Cerebellum (tissue), 4 donors: ENCODE measurements at places on chromosomes 7 and 10.

GRCh38 chr7:135704698-135705097 is 23.3 kb downstream of the SLC13A4 start:
- DNase-seq, result no peak

GRCh38 chr10:69559525-69559924 is 13.7 kb downstream of the NEUROG3 start:
- DNase-seq, result no peak

DNA sequence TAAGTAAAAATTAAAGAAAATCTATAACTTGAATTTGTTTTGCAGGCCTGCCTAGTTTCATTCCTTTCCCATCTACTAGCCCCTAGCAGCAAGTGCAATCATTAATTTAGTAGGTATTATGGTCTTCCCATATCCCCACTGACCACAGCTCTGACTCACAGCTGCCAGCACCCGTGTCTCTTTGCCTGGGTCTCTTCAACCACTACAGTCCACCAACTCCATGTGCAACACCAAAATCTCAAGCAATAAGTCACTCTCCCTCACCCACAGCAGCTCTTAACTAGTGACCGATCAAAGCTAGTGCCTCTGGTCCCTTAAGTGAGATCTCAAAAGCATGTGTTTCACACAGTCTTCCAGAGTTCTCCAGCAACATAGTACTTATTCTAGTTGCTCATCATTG is 26.0 kb upstream of the THSD7A start:
- no peak for DNase-seq

- DNase-seq, result no peak
Observed at GRCh38 chr7:15085366-15085765, 182.8 kb upstream of the DGKB start.

DNA sequence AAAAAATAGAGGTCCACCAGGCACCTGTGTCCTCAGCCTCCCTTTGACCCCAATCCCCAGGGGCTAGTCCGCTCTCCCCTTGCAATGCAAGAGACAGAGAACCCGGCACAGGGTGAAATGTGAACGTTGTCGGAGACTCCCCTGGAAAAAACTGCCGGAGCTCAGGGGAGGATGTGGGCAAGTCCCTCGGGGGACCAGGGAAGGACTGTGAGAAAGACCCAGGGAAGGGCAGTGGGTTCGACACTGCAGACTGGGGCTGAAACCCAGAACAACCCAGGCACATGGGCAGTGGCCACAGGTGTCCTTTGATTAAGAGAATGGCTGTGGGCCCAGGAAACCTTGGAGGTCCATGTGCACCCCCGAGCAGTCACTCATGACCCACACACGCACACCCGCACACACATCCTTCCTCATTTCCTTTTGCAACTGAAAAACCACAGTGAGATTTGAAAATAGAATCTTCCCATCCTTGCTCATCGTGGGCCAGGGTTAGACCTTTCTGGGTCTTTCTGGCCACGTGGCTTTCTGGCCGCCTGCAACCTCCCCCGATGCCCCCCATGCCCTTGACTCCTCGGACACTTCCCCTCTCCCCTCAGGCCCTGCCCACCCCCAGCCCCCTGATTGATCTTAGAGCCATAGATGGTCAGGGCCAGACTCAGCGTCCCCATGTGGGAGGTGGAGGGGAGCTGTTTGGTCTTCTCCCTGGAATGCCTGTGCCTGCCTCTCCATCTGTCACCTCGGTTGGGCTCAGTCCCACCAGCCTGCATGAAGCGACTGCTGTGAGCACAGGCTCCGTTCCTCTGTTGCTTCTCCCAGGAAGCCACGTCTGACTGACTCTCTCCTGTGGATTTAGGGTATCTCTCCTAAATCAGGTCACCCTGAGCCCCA is 7.9 kb downstream of the LAT2 start:
- no peak for DNase-seq

GRCh38 chr7:135167365-135167917 is 3.1 kb downstream of the CYREN start:
- no peak for DNase-seq

DNA sequence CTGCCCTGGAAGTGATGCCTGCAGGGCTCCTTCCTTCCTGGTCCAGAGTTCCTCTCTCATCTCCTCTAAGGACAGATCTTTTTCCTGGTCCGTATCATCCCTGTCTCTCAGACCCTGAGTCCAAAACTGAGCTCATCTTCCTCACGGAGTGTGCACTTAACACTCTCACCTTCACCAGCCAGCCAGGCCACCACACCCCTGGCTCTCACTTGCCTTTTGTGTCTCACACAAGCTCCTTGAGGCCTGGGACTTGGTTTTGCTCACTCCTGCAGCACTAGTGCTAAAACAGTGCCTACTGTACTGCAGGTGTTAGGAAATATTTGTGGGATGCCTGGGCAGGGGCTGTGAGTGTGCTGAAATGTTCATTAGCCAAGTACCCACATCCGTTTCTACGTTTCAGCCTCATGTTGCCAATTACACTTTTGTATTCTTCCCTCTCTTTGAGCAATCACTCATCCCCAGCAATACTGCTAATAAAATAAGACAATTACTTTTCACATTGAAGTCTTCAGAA is 21.4 kb upstream of the PARP12 start:
- DNase-seq, result no peak

DNA sequence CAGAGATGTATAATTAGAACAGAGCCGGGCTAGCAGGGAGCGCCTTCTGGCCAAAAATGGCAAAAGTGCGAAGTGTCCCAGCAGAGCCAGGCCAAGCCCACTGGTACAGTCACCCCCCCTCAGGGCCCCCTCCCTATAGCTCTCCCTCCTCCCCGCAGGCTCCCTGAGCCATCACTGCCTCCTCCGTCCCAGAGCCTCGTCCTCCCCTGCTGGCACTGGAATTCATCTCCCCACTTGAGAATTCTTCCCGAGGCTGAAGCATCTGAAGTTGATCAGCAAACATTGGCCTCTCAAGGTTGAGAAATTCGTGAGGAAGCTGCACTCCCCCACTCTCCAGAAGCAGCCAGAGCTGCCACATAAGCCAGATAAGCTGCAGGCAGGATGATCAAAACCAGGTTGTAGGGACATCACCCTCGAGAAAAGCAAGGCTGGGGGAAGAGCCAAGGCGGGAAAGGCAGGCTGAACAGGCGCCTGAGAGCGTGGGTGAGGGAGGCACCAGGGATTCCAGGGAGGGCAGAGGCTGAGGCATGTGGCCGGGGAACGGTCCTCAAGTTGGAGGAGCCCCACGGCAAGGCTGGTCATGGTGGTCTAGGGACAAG is 23.4 kb downstream of the CAMK2G start:
- no peak for DNase-seq

- no peak for DNase-seq
Observed at GRCh38 chr10:75546004-75546403, 114.6 kb downstream of the LRMDA start.

GRCh38 chr10:76554478-76554877 is 1083.1 kb downstream of the KCNMA1 start:
- no peak for DNase-seq

DNA sequence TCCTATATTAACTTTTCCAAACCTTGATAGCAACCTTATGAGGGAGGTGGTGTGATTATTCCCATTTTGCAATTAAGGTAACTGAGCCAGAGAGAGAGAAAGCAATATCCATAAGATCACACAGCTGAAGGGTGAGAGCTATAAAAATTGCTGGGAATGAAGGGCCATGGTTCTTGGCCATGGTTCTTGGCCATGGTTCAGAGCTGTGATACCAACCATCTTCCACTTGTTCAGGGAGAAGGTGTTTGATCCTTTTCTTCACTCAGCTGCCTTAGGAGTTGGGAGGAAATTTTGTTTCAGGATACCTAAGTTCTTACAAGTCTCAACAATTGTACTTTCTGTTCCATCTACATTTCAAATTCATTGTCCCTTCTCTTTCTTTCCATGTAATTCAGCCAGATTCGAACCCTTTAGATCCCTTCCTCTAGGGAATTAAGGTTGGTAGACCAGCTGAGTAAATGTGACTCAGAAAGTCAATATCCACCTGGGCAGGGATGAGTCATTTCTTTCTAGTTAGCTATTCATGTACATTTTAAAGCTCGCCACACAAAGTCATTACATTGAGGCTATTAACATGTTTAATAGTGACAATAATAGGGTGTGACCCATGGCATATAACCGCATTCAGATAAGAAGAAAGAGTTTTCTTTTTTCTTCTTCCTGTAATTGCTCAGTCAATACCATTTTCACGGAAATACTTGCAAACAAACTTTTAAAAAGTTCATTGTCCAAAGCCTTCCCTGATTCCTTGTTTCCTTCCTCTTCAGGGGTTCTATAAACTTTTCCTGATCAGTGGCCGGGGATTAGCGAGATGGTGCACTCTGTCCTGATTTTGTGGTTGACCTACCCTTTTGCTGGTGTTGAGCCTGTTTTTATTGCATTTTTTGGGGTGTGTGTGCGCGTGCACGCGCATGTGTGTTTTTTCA is 143.4 kb downstream of the TCF7L2 start:
- DNase-seq, result no peak

DNA sequence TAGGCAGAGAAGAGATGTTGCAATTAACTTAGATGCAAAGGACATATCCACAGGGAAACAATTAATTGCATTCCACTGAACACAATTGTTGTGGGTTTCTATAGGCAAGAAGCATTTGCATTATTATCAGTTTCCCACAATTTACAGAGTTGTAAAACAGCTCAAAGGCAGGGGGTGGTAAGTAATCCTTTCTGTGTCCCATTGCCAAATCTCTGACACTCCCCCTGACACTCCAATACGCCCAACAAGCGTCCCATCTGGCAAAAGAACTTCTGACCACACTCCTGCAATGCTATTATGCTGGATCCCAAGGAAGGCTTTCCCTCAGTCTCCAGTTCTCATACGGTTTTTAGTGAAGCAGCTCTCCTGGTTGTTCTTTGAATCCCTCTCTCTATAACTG is 179.8 kb downstream of the CXCL12 start:
- DNase-seq, result no peak

DNA sequence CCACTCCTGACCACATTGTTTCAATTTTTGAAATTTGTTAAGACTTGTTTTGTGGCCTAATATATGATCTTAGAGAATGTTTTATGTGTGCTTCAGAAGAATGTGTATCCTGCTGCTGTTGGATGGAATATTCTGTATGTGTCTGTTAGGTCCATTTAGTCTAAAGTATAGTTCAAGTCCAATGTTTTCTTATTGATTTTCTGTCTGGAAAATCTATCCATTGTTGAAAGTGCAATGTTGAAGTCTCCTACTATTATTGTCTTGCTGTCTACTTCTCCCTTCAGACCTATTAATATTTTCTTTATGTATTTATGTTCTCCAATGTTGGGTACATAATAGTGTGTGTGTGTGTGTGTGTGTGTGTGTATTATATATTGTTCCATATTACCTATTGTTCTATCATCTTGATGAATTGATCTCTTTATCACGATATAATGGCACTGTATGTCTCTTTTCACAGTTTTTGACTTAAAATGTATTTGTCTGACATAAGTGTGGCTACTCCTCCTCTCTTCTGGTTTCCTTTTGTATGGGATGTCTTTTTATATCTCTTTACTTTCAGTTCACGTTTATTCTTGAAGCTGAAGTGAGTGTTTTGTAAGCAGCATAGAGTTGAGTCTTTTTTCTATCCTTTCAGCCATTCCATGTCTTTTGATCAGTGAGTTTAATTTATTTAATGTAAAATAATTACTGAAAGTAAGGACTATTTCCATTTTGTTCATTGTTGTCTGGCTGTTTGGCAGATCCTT is 61.3 kb downstream of the AKR1D1 start:
- no peak for DNase-seq

DNA sequence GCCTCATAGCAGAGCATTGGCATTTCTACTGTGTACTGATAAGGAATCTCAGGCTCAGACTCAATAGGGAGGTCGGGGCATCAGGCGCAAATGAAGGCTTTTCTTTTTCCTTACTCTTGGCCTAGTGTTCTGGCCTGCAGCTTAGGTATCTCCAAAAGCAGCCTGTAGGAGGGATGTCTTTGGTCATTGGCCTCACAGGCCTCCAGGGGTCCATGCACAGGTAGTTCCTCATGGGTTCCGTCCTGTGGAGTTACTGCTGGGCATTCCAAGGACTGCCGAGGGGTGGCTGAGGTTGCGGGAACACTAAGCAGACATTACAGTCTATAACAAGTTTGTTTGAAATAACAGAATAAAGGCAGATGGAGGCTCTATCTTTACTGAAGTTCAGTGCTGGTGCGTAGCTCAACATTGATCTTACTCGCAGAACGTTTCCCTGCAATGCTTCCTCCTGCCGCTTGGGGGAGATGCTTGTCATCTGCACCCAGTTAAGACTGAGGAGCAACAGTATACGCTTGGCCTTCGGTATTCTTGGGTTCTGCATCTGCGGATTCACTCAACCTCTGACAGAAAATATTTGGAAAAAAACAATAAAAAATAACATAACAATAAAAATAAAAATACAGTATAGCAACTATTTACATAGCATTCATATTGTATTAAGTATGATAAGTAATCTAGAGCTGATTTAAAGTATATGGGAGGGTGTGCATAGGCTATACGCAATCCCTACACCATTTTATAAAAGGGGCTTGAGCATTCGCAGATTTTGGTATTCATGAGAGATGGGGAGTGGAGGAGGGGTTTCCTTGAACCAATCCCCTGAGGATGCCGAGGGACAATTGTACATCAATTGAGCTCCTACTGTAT is 58.9 kb downstream of the SH2D4B start:
- no peak for DNase-seq

DNA sequence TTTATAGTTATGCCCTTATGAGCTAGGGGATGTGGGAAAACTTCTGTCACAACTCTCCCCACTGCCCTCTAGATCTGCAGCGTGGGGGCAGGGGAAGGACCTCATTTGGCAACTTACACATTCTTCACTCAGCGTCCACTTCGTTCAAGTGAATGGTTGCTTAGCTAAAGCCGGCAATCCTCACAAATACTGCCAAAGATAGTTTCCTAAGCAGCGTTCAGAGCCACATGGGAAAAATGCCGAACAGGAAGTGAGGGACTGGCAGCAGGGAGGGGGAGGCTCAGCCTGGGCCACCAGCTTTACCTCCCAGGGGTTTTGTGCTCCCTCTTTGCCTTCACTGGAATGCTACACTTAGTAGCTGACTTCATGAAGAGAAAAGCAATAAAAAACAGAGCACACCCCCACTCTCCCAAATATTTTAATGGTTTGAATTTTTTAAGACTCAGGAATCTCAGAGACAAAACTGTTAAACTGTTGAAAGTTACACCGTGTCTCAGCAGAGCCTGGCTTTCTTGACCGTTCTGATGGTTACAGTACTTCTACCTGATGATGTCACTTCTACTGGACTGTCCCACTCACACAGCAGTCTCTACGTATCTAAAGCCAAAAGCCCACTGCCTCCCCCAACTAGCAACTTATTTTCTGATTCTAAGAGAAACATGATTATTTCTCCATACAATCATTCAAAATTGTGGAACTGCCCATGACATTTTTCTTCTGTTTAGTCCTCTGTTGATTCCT is 10.4 kb downstream of the GRM3 start:
- DNase-seq, result peak; percentile 1

- no peak for DNase-seq
Observed at GRCh38 chr7:2800931-2801688, 43.0 kb downstream of the GNA12 start.

- DNase-seq, result no peak
Observed at GRCh38 chr10:7887174-7887816, 69.0 kb downstream of the TAF3 start.

GRCh38 chr7:29282819-29283414 is 88.3 kb downstream of the CHN2 start:
- DNase-seq, result no peak

GRCh38 chr7:1542841-1543747 is 12.6 kb downstream of the MAFK start:
- DNase-seq, result no peak
